ENCODE measurements at places on chromosomes 3 and 15.

DNA sequence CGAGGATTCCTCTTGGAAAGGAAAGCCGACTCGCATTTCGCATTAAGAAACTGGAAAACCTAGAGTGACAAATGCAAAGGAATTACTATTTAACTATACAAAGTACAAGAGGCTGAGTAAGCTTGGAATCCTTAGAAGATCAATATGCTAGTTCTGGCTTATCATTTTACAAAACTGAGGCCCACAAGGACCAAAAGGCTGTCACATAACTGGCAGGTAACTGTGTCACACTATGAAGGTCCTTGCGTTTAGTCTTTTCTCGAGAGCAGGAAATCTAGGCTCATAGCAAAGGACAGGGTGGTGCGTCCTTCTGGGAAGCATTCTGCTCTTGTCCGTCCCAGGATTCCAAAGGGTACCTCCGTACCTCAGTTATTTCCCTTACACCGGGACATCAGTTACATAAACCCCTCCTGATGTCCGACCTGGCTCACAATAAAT, 629 bp downstream of the RPL24 start:
- no peak for DNase-seq

GRCh38 chr15:28892789-28893610, 7.2 kb downstream of the APBA2 start:
- DNase-seq, result no peak

- DNase-seq, result no peak
Observed at GRCh38 chr3:70615286-70615685, 302.8 kb upstream of the MDFIC2 start.

DNA sequence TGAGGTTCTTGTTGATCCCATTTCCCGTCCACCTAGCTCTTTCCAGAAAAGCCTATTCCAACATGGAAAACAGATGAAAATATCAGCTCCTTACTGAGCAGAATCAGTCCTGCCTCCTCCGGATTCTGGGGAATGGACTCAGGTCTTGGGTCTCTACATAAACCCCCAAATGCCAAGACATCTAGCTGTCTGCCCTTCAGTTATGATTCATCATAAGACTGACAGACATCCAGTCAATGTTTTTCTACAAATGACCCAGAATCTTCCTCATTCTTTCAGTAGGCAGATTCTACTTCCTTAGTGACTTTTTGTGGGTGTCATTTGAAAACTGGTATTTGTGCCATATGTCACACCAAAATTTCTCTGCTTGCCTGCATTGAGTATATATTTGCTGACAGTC, 103.0 kb upstream of the TGFBR2 start:
- no peak for DNase-seq

DNA sequence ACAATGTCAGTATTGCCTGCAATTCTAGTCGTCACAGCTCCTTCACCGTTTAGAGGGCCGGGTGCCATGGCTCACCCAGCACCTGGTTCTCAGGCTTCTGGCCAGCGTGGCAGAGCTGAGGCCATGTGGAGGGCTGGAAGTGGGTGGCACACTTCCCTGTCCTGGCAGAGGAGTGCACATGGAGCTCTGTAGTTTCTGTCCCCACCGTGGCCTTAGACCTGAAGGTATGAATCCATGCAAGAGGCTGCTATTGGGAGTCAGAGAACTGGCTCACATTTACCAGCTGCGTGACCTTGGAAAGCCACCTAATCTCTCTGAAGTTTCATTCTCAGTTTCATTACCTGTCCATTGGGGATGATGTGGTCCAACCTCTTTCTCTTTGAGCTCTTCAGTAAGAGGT, 22.2 kb downstream of the EPHB1 start:
- DNase-seq, result no peak

GRCh38 chr3:123346021-123346420, 102.9 kb downstream of the ADCY5 start:
- DNase-seq, result no peak

Measured in stimulated activated CD4-positive, alpha-beta T cell treated with anti-CD3 and anti-CD28 coated beads, Interleukin-4, amount 100 ng/mL, for 24 hours (primary cell).